ENCODE measurements at places on chromosomes 7 and 10. TPM values are rescaled to one million over a fixed set of nuclear protein-coding genes. Genes with fewer than 3 reads are reported as not detected.

- no peak for DNase-seq
These were observed 93.8 kb upstream of the HDAC9 start for GRCh38 chr7:18401757-18402156.

DNA sequence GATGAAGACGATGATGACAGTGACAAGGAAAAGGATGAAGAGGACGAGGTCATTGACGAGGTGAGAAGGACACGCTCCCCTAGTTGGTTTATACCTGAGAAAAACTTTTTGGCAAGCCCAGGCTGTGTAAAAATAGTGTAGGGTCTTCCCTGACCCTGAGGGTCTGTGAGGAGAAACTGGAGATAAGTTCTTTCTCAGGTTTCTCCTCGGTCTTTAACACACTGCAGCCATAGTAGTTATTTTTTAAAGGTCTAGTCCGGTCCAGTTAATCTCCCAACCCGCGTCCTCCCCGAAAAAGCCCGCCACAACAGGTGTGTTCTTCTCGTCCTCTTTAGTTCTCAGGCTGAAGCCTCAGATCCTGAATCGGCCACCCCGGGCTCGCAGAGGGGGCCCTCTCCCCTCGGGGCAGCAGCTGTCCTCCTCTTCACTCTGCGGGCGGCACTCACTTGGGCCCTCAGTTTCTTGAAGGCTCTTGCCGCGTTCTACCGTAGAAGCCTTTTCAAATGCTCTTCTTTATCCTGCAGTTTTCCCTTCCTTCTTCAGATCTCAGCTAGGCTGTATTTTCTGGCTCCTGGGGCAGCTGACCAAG is 411 bp downstream of the BCCIP start:
- DNase-seq = no peak

The CLRN3 gene
- total RNA-seq = not detected

DNA sequence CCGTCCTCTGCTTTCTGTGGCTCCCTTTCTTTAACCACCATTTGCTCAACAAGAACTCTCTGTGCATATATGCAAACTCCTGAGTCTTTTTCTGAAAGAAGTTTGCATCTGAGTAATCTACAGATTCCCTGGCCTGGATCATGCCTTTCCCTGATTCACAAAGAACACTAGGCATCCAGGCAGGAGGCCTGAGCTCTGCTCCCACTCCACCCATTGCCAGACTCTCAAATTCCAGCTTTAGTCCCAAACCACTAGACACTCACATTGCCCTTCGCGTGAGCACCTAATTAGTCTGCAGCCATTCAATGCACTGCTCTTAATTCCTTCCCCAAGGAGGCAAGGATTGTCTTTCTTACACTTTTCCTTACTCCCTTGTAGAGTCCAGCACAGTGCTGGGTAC is 60.9 kb downstream of the ABCC2 start:
- DNase-seq = no peak

The CPA2 gene
- not detected for total RNA-seq

GRCh38 chr10:36191009-36191408 is 548.9 kb upstream of the FZD8 start:
- no peak for DNase-seq

The TBX20 gene
- total RNA-seq = 1.2 TPM

The PRF1 gene
- 2.6 TPM for total RNA-seq

GRCh38 chr7:100176096-100177044 is 811 bp downstream of the GPC2 start:
- no peak for DNase-seq

The AGMO gene
- total RNA-seq = 1.2 TPM

The ECHDC3 gene
- 11.8 TPM for total RNA-seq

- no peak for DNase-seq
These were observed 4.8 kb downstream of the RUFY2 start for GRCh38 chr10:68402276-68402675.

DNA sequence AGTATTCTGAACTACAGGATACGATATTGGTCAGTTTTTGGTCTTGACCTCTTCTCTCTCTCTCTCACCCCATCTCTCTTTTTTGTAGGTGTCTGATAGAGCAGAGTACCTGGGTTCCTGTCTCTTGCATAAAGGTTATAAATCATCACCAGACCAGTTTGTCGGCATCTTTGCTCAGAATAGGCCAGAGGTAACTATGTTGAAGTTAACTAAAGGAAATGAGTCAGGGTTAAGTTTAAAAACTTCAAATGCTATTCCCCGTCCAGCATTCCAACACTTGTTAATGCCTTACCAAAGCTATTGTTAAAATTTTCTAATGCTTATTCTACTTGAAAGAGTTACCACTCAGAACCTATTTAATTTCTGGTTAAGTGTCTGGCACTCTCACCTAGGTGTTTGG is 30.7 kb downstream of the ACSL5 start:
- no peak for DNase-seq

All from glutamatergic neuron (in vitro differentiated cells).